ENCODE measurements at places on chromosomes 2 and 18. TPM values are rescaled to one million over a fixed set of nuclear protein-coding genes. Genes with fewer than 3 reads are reported as not detected.

HRH4 gene
- total RNA-seq: 1.7 TPM

PCARE gene
- 0.55 TPM for total RNA-seq

C2orf66 gene
- 0.38 TPM for total RNA-seq

KLHL29 gene
- total RNA-seq: 15.1 TPM

NYAP2 gene
- 0.93 TPM for total RNA-seq

KCNF1 gene
- total RNA-seq: 0.17 TPM

LAMA1 gene
- total RNA-seq: 1.4 TPM

DNA sequence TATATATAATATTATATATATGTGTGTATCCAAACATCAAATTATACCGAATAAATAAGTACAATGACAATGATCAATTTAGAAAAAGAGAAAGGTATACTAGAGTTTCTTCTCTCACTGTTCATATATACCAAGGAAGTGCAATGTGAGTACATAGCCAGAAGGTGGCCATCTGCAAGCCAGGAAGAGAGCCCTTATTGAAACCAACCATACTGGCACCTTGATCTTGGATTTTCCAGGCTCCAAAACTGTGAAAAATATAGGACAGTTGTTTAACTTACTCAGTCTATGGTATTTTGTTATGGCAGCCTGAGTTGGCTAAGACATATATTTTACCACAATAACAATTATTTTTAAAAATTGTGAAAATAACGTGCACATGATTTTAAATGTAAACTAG, 1490.2 kb upstream of the SLC39A10 start:
- DNase-seq: no peak

DNA sequence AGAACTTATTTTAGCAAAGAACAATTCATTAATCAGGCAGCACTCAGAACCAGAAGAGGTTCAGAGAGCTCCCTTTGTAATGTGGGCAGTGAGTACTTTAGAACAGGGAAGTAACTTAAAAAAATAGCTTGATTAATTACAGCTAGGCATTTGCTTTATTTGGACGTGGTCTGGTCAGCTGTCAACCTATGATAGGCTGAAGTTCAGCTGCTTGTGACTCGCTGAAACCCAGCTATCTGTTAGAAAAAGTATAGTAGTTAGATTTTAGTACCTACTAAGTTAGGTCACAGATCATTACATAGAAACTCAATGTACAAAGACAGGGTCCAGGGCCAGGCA, 40.0 kb downstream of the PKDCC start:
- no peak for DNase-seq

DNA sequence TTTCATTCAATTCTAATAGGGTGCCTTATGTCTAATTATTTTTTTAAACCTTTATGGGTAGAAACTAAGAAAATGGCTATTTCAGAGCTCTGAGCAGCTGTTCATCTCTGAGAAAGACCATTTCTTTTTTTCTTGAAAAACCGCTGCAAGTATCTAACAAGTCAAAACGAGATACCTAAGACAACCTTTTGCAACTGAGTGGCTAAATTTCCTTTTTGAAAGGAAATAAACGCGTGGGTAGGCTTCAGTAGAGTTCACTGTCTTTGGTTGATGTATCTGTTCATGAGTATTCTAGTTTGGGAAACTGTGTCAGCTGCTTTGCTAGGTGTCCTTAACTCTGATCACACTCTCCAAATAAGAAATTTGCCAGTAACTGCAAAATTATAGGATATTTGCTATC, 104.3 kb upstream of the LINC00305 start:
- no peak for DNase-seq

GRCh38 chr2:168705534-168706470, 96.6 kb upstream of the NOSTRIN start:
- no peak for DNase-seq

- DNase-seq: no peak
Observed at GRCh38 chr2:79716266-79716665, 203.4 kb downstream of the CTNNA2 start.

GRCh38 chr2:32812316-32812715, 134.4 kb upstream of the LTBP1 start:
- DNase-seq: no peak

- peak; percentile 63 for DNase-seq
Observed at GRCh38 chr2:41698678-41699422, 349.0 kb upstream of the PKDCC start.

- no peak for DNase-seq
Observed at GRCh38 chr2:239751679-239752355, 273.3 kb downstream of the NDUFA10 start.

- DNase-seq: no peak
Observed at GRCh38 chr2:75538521-75539490, 21.9 kb downstream of the EVA1A start.

- DNase-seq: no peak
Observed at GRCh38 chr2:169131587-169132512, 62.5 kb downstream of the DHRS9 start.

Measured in upper lobe of right lung (tissue), 1 donor.